ENCODE measurements at places on chromosomes 3 and 15. TPM values are rescaled to one million over a fixed set of nuclear protein-coding genes. Genes with fewer than 3 reads are reported as not detected.

The CPN2 gene
- not detected for total RNA-seq

The DHX36 gene
- total RNA-seq: 13.6 TPM

The GOLGA6L26 gene
- total RNA-seq: not detected

The RYR3 gene
- total RNA-seq: not detected

The ISLR gene
- total RNA-seq: 199 TPM

The CCNDBP1 gene
- total RNA-seq: 55.2 TPM

The SCAANT1 gene
- total RNA-seq: not detected

The DOCK3 gene
- under 0.01 TPM for total RNA-seq

The DNAJC13 gene
- total RNA-seq: 35.2 TPM

The TRPM1 gene
- total RNA-seq: not detected

The GABRA5 gene
- not detected for total RNA-seq

The SGO1 gene
- total RNA-seq: 0.47 TPM

The C3orf85 gene
- not detected for total RNA-seq

The MINAR1 gene
- 0.70 TPM for total RNA-seq

The SLC28A1 gene
- not detected for total RNA-seq

The SAMD7 gene
- total RNA-seq: not detected

The EPHB1 gene
- total RNA-seq: 0.34 TPM

The TMCO5A gene
- total RNA-seq: not detected

The ARL6 gene
- total RNA-seq: 5.1 TPM

The SERINC4 gene
- total RNA-seq: not detected

The PDIA3 gene
- total RNA-seq: 178 TPM

The NME9 gene
- not detected for total RNA-seq

The FAM227B gene
- 3.7 TPM for total RNA-seq

The GUCA1C gene
- total RNA-seq: not detected

The TUBGCP4 gene
- total RNA-seq: 8.6 TPM

The SLC24A5 gene
- total RNA-seq: not detected

The SLC12A1 gene
- total RNA-seq: not detected

The BUB1B gene
- 1.4 TPM for total RNA-seq

The TGM4 gene
- 0.17 TPM for total RNA-seq

The CIB2 gene
- 2.7 TPM for total RNA-seq

The CYP19A1 gene
- not detected for total RNA-seq

The SPTBN5 gene
- total RNA-seq: under 0.01 TPM

The DENND4A gene
- total RNA-seq: 9.4 TPM

The NUSAP1 gene
- 10.9 TPM for total RNA-seq

The TOPBP1 gene
- 15.5 TPM for total RNA-seq

The LRRC2 gene
- total RNA-seq: 0.09 TPM

The ALPK3 gene
- 0.12 TPM for total RNA-seq

The ANKUB1 gene
- not detected for total RNA-seq

The PROK2 gene
- not detected for total RNA-seq

The HEG1 gene
- total RNA-seq: 199 TPM

The AMIGO3 gene
- total RNA-seq: not detected

The OTOL1 gene
- not detected for total RNA-seq

Data from pericardium fibroblast (primary cell).